ENCODE measurements at places on chromosomes 13 and 19. TPM values are rescaled to one million over a fixed set of nuclear protein-coding genes. Genes with fewer than 3 reads are reported as not detected.
A peak's percentile ranks its signal among the peaks of the same experiment; 100 is the strongest.

The TEKTIP1 gene
- not detected for total RNA-seq

The ZFP36 gene
- 332 TPM for total RNA-seq

DNA sequence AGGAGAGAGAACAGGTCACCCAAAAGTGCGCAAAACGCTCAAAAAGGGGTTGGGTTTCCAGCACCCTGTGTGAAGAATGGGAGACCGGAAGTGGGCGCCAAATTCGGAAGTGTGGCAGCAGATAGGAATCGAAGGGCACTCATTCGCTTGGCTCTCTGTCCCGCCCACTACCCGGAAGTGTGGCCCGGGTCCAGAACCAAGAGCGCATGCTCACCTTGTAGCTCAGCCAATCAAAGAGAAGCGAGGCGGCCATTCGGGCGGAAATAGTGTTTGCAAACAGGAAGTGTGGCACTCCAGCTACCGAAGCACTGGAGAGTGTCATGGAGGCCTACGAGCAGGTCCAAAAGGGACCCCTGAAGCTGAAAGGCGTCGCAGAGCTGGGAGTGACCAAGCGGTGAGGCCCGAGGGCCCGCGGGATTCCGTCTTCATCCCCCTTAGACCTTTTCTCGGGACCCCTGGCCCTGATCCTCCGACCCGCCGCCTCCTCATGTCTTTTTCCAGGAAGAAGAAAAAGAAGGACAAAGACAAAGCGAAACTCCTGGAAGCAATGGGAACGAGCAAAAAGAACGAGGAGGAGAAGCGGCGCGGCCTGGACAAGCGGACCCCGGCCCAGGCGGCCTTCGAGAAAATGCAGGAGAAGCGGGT, at the start of gene FAM32A:
Gene FAM32A (plus strand): TSS at position 288 of the 645 bp plus-strand sequence. CDS start 33 bp downstream, at position 321.
- peak within 1 kb of the TSS; percentile 87 for H3K27ac ChIP-seq
- peak; percentile 100 for DNase-seq
- peaks cover 3% of the 10 kb centered on the region for H3K27me3 ChIP-seq
- H3K36me3 ChIP-seq, result peaks cover 3% of the 10 kb centered on the region
- peak within 1 kb of the TSS; percentile 92 for H3K4me3 ChIP-seq

DNA sequence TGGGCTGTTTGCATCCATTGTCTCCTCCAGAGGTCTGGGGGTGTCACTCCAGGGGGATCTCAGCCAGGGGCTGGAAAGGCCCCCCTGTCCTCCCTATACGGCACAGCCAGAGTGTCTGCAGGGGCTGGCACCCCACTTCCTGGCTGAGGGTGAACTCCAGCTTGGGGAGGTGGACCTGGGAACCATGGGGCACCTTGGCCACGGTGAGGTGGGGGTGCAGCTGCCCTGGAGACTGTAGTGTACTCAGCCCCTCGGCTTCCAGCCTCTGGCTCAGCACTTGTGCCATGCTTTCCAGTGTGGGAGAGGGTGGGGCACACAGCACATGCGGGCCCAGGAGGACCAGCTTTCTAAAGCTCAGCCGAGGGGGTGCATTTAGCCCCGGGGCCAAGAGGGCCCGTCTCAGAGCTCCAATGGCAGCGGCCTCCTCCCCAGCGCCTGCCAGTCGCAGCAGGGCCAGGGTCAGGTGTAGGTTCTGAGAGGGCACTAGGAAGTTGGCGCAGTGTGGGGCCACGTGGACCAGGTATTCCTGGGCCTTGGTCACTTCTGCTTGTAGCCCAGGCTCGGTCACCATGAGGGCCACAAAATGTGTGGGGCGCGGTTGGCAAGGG, 1.4 kb downstream of the LENG9 start:
- H3K36me3 ChIP-seq, result peaks cover 26% of the 10 kb centered on the region
- peak overlapping the region; percentile 97 for H3K27ac ChIP-seq
- H3K27me3 ChIP-seq, result no peaks in the 10 kb centered on the region
- H3K4me3 ChIP-seq, result no peak overlapping the region
- peak; percentile 37 for DNase-seq
- peaks cover 60% of the 10 kb centered on the region for H3K4me1 ChIP-seq
